ENCODE measurements at places on chromosomes 5 and 9. TPM values are rescaled to one million over a fixed set of nuclear protein-coding genes. Genes with fewer than 3 reads are reported as not detected.

The TRPM3 gene
- total RNA-seq, result 7.7 TPM

The CCDC171 gene
- 2.4 TPM for total RNA-seq

The IL13 gene
- total RNA-seq, result not detected

The PSIP1 gene
- 362 TPM for total RNA-seq

The MARCHF11 gene
- total RNA-seq, result 0.37 TPM

The TAF1L gene
- total RNA-seq, result not detected

The TMEM161B gene
- total RNA-seq, result 14.5 TPM

The SH3GLB2 gene
- total RNA-seq, result 69.0 TPM

DNA sequence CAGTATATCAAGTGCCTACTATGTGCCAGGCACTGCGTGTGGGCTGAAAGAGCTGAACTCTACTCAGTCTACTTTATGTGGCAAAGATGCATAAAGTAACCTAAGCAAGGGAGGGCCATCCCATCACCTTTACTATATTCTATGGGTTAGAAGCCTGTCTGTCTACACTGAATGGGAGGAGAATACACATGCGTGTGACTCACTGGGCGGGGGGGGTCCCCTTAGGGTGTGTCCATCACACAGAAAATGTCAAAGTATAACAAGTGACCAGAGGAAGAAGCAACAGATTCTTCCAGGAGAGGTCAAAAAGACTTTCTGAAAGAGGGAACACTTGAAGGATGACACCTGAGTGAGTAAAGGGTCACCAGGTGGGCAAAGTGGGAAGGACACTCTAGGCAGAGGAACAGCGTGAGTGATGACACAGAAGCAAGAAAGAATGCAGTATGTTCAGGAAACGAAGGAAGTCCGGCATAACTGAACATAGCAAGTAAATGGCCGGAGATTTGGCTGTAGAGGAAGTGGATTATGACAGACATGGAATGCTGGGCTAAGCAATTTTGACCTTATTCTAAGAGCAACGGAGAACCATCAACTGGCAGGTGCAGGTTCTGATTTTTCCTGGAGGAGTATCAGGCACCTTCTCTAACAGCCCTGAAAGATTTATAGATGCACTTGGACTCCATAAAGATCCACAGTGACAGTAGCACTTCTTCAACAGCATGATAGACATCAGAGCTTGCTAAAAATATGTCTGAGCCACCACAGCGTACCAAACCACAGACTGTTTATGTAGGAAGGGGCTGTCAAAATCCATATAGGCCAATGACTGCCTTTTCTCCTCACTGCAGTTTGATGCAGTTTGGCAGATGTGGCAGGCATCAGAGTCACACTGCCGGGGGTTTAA lies 8.0 kb upstream of the WHRN start:
- no peak for DNase-seq

GRCh38 chr5:108295578-108296368 lies 86.1 kb downstream of the FBXL17 start:
- no peak for DNase-seq

DNA sequence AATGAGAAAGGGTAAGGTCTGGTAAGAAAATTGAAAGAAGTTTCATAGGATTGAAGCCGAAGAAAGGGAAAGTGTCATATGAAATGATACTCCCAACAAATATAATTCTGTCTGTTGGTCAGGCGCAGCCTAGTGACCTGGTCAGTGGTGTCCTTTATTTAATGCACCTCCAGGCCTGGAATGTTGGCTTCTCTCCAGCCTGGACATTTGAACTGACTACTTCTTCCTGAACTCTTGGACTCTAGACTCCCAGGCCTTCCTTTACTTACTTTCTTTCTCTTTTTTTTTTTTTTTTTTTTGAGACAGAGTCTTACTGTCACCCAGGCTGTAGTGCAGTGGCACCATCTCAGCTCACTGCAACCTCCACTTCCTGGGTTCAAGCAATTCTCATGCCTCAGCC lies 1381.5 kb upstream of the WWC1 start:
- no peak for DNase-seq

GRCh38 chr5:36602704-36603321 lies 3.6 kb upstream of the SLC1A3 start:
- DNase-seq, result peak; percentile 62

DNA sequence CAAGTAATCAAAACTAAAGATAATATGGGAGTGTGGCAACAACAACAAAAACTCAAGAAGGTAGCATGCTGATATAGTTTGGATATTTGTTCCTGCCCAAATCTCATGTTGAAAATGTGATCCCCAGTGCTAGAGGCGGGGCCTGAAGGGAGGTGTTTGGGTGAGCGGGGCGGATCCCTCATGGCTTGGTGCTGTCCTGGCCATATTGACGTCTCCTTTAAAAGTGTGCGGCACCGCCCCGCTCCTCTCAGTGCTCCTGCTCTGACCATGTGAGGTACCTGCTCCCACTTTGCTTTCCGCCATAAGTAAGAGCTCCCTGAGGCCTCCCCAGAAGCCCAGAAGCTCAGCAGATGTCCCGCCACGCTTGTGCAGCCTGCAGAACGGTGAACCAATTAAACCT lies 25.6 kb downstream of the MED27 start:
- peak; percentile 43 for DNase-seq

- no peak for DNase-seq
Measured at GRCh38 chr5:80495891-80496290, 8.0 kb downstream of the FAM151B start.

DNA sequence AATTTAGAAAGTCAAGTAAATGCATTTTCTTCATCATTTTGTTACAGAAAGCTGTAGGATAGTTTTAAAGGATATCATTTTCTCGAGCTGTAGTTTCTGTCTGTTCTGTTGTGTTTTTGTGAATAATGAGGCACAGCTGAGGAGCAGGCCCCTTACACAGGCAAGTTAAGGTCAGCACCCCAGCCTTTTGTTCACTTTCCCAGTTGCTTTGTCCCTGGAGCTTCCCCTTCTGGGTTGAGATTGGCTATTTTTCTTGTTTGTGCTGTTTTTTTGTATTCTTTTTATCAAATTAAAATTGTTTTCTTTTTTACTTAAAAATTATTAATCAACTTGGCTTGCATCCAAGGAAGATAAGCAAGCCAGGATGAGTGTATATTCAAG lies 213.8 kb upstream of the ACTBL2 start:
- DNase-seq, result no peak

DNA sequence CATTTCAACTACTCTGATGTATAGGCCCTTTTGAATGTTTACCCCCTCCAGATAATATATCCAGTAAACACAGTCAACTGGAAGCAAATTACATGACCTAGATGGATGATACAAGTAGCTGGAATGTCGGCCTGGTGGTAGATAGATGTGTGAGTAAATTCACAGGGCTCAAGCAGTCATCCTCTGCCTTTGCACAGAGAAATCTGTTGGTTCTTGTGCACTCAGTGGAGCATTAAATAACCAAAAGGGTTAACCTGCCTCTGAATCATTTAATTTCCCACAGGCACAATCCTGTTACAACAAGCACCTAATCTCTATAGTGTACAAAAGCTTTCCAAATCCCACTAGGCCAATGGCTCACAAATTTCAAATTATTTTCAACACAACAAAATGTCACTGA lies 668.3 kb downstream of the DNAH5 start:
- DNase-seq, result no peak

- DNase-seq, result no peak
Measured at GRCh38 chr9:87588339-87588738, 90.7 kb downstream of the DAPK1 start.

DNA sequence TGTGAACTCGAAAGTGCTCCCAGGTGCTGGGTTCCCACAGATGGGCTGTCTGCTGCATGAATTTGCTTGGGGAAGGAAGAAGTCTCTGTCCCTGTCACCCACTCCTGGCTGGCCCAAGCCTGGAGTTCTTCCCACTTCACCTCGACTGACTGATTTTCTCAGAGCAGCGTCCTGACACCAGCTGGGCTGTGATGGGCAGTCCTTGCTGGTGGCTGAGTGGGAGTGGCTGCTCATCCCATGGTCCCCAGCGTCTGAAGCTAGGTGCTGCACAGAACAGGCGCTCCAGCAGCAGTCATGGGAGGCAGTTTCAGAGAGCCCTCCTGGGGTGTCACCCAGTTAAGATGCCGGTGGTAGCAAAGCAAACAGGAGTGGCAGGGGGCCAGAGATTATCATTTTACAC lies 10.1 kb upstream of the NEURL1B start:
- DNase-seq, result peak; percentile 29

DNA sequence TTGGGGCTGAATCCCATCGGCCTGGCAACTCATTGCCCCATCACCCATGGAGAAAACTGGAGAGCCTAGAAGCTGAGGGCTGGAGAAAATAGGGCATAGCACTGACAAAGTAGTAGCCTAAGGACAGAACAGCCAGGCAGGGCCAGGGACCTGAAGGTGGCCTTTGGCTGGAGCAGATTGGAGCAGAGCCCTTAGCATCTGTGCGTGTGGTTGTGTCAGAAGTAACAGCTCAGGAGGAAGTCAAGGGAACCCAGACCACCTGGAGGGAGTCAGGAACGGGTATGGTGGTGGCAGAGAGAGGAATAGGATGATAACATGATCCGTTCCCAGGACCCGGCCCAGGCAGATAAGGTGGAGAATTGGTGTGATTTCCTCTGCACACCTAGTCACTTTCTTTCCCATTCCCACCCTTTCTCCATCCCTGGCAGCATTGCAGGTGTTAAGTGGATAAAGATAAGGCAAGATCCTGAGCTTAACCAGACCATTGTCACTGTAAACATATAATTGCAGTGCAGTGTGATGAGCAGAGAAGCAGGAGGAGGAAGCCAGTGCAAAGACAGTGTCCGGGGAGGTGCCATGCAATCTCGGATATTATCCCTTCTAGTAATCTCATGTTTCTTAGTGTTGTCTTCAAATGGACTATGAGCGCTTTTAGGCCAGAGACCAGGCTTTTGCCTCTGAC lies 67.0 kb downstream of the NDFIP1 start:
- DNase-seq, result no peak

GRCh38 chr5:140555747-140556312 lies 1.4 kb downstream of the SRA1 start:
- DNase-seq, result no peak

DNA sequence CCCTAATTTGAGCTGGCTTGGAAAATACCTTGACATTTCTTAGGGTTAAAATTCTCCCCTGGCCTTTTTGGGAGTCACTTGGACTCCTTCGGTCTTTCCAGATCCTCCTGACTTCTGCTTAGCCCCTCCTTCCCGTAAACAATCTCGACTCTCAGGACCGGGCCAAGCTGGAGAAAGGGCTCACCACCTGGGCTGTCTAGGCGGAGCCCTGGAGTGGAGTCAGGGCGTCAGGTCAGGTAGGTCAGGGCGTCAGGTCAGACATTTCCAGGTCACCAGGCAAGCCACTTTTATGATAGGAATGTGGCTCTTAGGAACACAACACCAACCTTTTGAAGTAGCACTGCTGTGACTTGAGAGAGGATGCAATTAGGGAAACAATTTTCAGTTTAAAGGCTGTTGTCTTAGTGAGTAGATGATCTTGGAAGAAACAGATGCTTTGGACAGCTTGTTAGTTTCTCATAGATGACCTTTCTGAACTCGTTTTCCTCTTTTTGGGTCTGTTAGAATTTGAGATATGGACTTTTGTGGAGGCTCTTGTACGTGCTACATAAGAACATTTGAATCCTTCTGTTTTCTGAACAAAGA lies 12.8 kb downstream of the OSTF1 start:
- peak; percentile 41 for DNase-seq

DNA sequence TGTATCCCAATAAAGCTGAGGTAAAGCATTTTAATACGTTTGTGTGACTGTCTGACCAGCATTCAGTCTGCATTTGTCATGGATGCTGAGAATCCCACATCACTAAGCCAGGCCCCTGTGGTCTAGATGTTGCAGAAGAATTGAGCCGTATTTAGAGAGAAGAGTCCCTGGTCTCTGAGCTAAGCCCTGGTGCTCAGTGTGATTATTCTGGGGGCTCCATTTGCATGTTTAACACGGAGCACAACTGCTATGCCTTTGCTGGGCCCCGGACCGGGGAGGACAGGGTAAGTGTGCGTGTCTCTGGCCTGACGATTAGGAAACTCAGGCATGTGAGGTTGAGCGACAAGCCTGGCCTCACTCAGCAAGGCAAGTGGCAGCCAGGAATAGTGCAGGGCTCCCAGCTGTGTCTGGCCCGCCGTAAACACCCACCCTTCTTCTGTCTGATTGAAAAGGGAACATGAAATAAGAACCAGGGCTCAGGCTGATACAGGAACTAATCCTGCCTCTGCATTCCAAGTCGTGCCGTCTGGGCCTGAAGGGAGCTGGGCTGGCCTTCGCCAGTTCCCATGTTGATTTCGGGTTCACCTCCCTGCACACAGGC lies 22.3 kb downstream of the FAM78A start:
- DNase-seq, result no peak

DNA sequence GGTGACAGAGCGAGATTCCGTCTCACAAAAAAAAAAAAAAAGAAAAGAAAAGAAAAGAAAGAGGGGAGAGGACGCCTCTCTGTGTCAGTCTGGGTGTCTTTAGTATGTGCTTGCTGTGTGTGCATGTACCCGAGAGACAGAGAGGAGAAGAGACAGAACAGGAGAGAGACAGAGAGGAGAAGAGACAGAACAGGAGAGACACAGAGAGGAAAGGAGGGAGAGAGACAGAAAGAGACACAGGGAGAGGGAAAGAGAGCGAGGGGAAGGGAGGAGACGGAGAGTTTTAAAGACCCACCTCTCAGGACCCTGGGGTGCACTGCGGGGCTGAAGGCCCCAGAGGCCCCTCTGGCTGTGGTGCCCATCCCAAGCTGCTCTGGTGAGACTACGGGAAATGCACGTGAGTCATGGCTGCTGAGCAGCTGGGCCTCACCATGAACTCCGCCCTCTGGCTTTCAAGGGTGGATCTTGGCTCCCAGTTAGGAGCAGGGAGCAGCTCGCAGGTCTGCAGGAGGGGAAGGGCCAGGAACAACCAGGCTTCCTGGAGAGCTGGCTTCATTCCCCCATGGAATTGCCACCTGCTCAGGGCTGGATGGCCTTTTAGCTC lies 7.9 kb downstream of the SLC6A3 start:
- DNase-seq, result peak; percentile 73

DNA sequence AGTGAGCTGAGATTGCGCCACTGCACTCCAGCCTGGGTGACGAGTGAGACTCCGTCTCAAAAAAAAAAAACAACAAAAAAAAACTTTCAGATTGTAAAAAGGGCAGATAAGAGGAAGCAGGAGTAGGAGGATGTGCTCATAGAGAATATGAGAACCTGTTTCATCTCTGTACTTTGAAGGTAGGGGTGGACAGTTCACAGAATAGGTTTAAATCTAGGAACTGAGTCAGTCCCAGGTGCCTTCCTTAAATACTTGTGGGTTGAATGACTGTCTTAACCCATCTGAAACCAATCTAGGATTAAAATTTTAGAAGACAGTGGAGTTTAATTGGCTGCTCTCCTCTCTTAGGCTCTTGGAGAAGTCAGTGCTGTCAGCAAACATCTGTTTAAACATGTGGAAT lies 12.4 kb downstream of the POLK start:
- no peak for DNase-seq

DNA sequence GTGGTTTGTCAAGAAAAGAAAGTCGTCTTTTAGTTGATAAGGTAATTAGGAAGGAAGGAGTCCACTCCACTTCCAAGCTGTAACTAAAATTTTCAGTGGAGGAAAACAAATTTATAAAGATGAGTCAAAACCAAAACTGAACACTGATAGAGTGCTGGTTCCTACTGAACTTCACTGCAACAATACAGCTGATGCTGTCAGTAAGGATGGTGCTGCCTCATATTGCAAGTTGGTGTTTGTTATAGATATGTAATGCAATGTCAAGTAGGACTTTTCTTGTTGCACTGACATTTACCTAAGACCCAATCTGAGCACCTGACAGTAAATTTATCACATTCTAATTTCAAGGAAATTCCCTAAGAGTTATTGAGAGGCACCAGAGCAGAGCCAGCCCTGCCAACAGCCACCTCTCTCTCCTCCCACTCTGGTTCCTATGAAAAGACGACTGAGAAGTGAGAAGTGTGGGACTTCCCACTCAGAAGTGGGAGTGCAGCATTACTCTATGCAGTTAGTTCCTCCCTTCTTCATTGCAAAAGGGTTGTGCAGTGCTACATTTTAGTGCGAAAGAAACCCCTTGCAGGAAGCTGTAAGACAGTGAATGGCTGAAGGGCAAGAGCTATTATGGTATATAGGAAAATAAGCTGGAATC lies 350.8 kb downstream of the NFIB start:
- no peak for DNase-seq

All from H9 (cell line).